ENCODE measurements at places on chromosomes 7 and 10.

GRCh38 chr10:1171586-1171985 is 115.4 kb downstream of the WDR37 start:
- DNase-seq = no peak

- peak; percentile 84 for DNase-seq
These were observed at the start of gene ELFN1 for GRCh38 chr7:1669954-1670893. TSS of gene ELFN1 (plus strand) at chr7:1670277. CDS start at chr7:1744597, 74,320 bp downstream.

DNA sequence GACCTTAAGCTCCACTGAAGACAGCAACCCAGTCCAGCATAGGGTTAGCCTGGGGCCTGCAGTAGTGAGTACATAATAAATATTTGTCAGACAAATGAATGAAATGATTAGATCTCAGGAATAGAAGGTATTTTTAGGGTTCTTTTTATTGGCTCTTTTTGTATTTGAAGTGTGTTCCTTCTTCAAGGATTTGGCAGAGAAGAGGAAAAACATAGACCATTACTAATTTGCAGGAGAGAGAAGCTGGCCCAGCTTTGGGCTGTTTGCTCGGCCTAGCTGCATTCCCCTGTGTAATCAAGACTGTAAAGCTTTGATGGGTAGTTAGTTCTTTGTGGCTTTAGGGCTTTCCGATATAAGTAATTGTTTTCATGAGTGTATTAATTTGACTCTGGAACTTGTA is 64.2 kb downstream of the CNNM2 start:
- DNase-seq = no peak

- no peak for DNase-seq
These were observed 145.7 kb upstream of the AHR start for GRCh38 chr7:17152721-17153120.

- DNase-seq = no peak
These were observed 14.5 kb downstream of the PRKCQ start for GRCh38 chr10:6565588-6565987.

DNA sequence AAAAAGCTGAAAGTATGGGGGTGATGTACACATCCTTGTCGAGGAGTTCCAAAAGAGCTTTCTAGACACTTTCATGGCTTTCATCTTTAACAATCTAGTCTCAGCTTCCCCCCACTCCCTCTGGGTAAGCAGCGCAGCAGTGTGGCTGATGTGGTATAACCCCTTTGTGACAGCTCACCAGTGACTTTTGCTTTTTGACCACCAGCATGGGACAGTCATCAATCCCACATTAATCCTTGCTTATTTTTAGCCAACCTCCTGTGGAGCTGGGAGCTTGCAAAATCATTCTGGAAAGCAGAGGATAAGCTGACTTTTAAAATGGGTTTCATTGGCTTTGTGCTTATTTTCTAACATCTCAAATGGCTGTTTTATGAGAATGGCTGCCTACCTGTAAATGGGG is 272.7 kb downstream of the HDAC9 start:
- DNase-seq = peak; percentile 92

DNA sequence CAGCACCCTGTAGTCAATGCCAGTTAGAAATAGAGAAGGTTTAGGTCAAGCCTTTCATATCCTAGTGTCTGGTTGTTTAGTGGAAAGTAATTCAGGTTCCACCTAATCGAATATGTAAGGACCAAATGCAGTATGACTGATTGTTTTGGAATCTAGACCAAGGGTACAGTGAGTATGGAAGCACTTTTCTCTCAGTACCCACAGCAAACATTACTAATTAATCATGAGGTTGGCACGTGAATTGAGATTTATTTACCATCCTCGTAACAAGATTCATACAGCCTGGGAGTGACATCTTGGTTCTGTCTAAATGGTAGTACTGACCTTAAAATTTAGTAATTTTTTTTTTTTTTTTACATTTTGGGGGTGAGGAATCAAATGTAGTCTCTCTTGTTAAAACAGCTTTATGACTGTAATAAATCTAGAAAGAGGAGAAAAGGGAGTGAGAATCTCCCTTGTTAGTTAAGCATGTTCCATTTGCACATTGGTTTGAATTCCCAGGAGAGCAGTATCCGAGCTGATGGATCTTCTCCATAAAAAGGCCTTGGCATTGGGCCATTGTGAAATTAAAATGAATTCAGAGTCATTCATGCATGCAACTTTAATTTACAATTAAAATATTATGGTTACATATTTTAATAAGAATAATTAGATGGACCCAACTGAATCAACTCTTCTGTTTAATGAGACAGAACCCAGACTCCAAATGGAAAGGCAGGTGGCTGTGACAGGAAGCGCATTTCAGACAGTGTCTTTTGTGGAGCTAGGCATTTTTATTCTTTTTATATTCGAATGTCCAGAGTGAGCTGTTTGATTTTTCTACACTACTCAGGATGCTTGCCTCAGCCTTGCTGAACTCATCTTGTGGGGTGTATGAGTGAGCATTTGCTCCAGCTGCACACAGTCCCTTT is 57.6 kb downstream of the SNX10 start:
- DNase-seq = no peak
